ENCODE measurements at places on chromosomes 1 and 21.

GRCh38 chr1:14655385-14655784 is 56.9 kb downstream of the KAZN start:
- DNase-seq: no peak

- no peak for DNase-seq
Observed at GRCh38 chr1:180236698-180237509, 6.8 kb downstream of the LHX4 start.

DNA sequence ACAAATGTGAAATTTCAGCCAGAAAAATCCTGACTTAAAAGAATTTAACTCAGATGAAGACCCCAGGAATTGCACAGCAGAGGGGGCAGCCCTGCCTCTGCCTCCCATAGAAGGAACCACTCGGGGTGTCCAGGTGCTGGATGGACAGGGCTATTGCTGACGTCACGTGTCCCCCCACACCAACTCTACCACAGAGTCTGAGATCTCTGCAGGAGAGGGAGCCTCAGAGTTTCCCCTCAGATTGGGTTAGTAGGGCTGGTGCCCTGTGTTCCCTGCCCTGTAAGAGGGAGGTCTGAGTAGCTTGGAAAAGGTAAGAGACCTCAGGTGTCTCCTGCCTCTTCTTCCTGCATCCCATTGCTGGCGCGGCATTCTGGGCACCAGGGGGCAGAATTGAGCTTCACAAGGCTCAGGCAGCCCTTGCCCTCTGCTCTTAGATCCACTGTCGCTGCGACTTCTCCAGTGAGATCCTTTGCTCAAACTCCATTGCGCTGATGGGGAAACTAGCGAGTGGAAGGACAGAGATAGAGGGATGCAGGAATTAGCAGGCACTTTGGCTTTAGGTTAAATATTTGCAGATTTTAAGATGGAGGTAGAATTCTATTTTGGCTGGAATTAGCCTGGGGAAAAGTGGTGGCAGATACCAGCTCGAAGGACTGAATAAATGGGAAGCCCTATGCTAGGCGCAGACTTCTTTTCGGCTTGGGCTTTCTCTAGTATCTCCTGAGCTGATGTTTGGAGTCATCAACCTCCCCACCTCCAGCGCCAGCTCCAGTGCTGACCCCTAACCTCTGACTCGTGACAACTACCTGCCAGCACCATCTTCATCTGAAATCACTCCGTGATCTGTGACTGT is 42.8 kb upstream of the DMBX1 start:
- DNase-seq: peak; percentile 86

GRCh38 chr1:21869620-21870121 is 57.6 kb downstream of the LDLRAD2 start:
- peak; percentile 70 for DNase-seq

DNA sequence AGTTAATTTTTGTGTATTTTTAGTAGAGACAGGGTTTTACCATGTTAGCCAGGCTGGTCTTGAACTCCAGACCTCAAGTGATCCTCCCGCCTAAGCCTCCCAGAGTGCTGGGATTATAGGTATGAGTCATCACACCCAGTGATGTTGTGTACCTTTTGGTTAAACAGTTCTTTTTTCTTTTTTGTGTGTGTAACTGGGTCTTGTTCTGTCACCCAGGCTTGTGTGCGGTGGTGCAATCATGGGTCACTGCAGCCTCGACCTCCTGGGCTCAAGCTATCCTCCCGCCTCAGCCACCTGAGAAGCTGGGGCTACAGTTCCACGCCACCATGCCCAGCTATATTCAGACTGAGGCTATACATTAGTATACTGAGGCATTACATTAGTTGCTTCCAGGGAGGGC is 37.8 kb downstream of the GABPB2 start:
- no peak for DNase-seq

DNA sequence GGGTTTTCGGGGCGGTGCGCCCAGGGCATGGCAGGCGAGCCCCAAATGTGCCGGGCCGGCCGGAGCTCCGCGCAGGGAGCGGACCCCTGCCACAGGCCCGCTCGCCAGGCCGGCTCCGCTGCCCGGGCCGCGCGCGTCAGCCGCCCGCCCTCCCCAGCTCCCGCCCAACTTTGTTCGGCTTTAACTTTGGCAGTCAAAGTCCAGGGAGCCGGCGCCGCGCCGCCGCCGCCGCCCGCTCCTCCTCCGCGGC is 488 bp downstream of the SLC35D1 start:
- no peak for DNase-seq

Measured in Ammon's horn (tissue), 1 donor.